ENCODE measurements at places on chromosomes 1 and 21. TPM values are rescaled to one million over a fixed set of nuclear protein-coding genes. Genes with fewer than 3 reads are reported as not detected.

The FCRL2 gene
- not detected for total RNA-seq

The C1orf56 gene
- 1.3 TPM for total RNA-seq

The LRRC71 gene
- not detected for total RNA-seq

The OLIG2 gene
- 2.5 TPM for total RNA-seq

The C1orf53 gene
- total RNA-seq, result 6.8 TPM

The NEK2 gene
- total RNA-seq, result 1.4 TPM

The FGR gene
- total RNA-seq, result 0.17 TPM

The IL20 gene
- total RNA-seq, result not detected

The KCNE2 gene
- total RNA-seq, result 0.27 TPM

The RIPPLY3 gene
- total RNA-seq, result not detected

The IL12RB2 gene
- total RNA-seq, result not detected

The KRTAP19-3 gene
- total RNA-seq, result not detected

The MYOC gene
- not detected for total RNA-seq

The ADCY10 gene
- 0.07 TPM for total RNA-seq

The PDZK1 gene
- total RNA-seq, result 0.70 TPM

The SERINC2 gene
- total RNA-seq, result 30.4 TPM

The EFNA1 gene
- total RNA-seq, result 16.4 TPM

The SIM2 gene
- 9.2 TPM for total RNA-seq

The TRPM2 gene
- total RNA-seq, result 0.79 TPM

The CASQ2 gene
- total RNA-seq, result 0.11 TPM

The PGLYRP3 gene
- not detected for total RNA-seq

The CELA3A gene
- total RNA-seq, result not detected

The TSPAN1 gene
- 1.7 TPM for total RNA-seq

The CORT gene
- total RNA-seq, result 0.23 TPM

The MPZ gene
- total RNA-seq, result 2.3 TPM

The HMCN1 gene
- 29.6 TPM for total RNA-seq

The FAM110D gene
- 0.70 TPM for total RNA-seq

The TNNI3K gene
- total RNA-seq, result not detected

The CTTNBP2NL gene
- 83.0 TPM for total RNA-seq

The LMOD1 gene
- total RNA-seq, result 14.9 TPM

The RFX5 gene
- 55.3 TPM for total RNA-seq

The DMRTA2 gene
- not detected for total RNA-seq

The SNX27 gene
- 54.5 TPM for total RNA-seq

The MAN1C1 gene
- 0.86 TPM for total RNA-seq

The ECM1 gene
- 26.0 TPM for total RNA-seq

The ALG6 gene
- total RNA-seq, result 7.8 TPM

The PDZK1IP1 gene
- not detected for total RNA-seq

The ZNF669 gene
- total RNA-seq, result 9.4 TPM

The REG4 gene
- total RNA-seq, result not detected

The FAM89A gene
- 9.6 TPM for total RNA-seq

The C1orf116 gene
- total RNA-seq, result 0.86 TPM

The KCNJ9 gene
- not detected for total RNA-seq

The KCNA2 gene
- total RNA-seq, result 0.57 TPM

The KRTAP6-3 gene
- total RNA-seq, result not detected

The HUNK gene
- 0.34 TPM for total RNA-seq

The ARID4B gene
- 38.6 TPM for total RNA-seq

The C1orf167 gene
- not detected for total RNA-seq

The NT5C1A gene
- not detected for total RNA-seq

The HPCA gene
- total RNA-seq, result not detected

The RGS1 gene
- total RNA-seq, result not detected

The AMIGO1 gene
- 1.8 TPM for total RNA-seq

The TP73 gene
- 0.18 TPM for total RNA-seq

The SNAPIN gene
- 31.3 TPM for total RNA-seq

The FCER1G gene
- total RNA-seq, result 0.91 TPM

The SPRR2E gene
- not detected for total RNA-seq

The LCE2C gene
- total RNA-seq, result not detected

The PRPF38A gene
- 31.8 TPM for total RNA-seq
